ENCODE measurements at places on chromosomes 16 and 17.

- no peak for DNase-seq
Observed at GRCh38 chr16:18958621-18959029, 25.1 kb upstream of the TMC7 start.

DNA sequence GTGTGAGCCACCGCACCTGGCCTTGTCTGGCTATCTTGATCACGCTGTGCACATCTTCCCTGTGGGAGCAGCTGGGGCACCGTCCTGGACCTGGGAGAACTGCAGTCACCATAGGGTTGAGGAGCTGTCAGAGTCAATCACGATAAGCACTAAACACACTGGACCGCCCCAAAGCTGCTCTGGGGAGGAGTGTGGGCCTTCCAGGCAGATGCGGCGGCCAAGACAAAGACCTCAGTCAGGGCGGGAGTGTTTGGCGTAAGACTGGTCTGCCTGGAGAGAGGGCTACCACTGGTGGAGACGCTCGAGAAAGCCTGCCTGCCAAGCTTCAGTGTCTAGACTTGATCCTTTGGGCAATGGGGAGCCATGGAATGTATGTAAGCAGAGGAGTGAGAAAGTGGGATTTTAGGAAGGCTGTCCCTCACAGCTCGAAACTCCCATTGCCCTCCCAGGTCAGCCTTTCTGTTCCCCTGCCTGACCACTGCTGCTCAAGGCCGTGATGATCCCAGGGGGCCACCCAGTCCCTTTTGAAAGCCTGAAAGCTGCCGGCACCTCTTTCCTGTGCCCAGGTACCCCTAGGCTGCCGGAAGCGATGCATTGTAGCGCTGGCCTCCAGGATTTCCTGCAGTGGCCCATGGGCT lies 29.3 kb upstream of the CIBAR2 start:
- no peak for DNase-seq

DNA sequence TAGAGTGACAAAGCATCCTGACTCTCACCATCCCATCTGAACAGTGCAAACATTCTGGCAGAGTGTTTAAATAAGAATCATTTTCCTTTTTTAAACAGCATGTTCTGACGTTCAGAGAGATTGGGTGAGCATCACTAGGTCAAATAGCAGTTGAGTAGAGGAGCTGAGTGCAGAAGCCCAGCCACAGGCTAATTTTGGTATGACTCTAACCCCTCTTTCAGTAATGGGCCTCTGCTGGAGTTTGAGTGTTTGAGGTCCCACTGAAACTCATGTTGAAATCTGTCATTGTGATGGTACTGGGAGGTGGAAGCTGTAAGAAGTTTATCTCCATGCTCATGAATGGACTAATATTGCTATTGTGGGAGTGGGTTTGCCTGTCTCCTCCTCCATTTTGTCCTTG lies 194.4 kb downstream of the SALL1 start:
- DNase-seq: no peak

DNA sequence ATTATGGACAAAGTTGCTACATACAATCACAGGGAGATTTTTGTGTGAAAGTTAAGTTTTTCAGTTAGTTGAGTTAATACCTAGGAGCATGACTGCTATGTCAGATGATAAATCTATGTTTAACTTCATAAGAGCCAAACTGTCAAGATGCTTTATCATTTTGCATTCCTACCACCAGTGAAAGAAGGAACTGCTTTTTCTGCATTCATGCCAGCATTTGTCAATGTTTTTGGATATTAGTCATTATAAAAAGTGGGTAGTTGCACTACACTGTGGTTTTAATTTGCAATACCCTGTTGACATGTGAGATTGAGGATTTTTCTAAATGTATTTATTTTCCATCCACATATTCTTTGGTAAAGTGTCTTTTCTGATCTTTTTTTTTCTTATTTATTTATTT lies 434.0 kb upstream of the MON1B start:
- DNase-seq: no peak

DNA sequence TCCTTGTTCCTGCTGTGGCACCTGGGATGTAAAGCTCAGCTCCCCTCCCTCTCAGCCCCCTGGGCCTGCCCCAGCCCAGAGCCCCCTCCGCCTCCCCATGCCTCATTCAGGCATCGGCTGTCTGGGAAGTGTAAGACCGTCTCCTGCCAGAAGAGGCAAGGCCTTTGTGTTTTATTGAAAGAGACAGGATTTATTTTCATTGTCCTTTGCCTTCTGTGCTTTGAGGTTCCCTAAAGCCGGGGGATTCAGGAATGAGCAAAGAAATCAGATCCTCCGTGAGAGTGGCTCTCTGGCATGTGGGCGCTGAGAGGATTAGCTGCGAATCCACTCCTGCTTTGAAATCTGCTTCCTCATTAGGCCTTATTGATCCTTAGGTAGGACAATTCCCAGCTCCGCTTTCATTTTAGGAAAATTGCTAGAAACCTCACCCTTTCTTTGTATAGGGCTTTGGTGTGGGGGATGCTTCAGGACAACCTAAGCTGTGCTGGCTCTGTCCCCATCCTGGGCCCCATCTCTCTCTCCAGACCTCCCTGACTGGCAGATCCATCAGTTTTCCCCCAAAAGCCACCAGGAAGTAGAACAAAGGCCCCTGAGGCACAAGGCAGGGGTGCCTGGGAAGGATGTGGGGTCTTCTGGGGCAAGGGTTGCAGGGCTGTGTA lies 211.5 kb upstream of the TNRC6C start:
- DNase-seq: no peak

DNA sequence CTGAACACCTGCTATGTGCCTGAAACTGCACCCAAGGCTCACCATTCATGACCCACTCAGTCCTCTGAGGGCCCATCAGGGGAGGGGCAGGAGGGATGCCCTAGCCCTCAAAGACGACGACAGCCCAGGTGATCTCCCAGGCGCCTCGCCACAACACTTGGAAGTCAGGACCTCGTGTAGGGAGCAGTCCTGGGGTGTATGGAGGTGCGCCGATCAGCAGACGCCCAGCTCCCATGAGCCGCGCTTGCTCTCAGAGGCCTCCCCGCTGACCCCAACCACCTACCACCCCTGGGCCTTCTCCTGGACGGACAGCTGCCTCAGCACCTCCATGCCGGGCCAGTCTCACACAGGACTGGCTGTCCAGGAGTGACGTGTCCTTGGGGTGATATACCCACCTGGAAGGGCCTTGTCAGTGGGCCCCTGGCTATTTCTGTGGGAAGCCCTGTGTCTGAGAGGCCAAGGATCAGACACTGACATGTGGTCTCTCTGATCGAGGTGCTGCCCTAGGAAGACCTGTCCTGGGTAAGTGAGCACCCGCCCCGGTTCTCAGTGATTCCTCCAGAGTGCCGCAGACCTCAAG lies 26.7 kb downstream of the KDM8 start:
- DNase-seq: no peak

- DNase-seq: no peak
Observed at GRCh38 chr17:76270127-76270592, 5.0 kb downstream of the UBALD2 start.

- no peak for DNase-seq
Observed at GRCh38 chr16:68823401-68824135, 19.8 kb upstream of the TANGO6 start.

GRCh38 chr16:72049110-72049509 lies 5.2 kb upstream of the HP start:
- no peak for DNase-seq

DNA sequence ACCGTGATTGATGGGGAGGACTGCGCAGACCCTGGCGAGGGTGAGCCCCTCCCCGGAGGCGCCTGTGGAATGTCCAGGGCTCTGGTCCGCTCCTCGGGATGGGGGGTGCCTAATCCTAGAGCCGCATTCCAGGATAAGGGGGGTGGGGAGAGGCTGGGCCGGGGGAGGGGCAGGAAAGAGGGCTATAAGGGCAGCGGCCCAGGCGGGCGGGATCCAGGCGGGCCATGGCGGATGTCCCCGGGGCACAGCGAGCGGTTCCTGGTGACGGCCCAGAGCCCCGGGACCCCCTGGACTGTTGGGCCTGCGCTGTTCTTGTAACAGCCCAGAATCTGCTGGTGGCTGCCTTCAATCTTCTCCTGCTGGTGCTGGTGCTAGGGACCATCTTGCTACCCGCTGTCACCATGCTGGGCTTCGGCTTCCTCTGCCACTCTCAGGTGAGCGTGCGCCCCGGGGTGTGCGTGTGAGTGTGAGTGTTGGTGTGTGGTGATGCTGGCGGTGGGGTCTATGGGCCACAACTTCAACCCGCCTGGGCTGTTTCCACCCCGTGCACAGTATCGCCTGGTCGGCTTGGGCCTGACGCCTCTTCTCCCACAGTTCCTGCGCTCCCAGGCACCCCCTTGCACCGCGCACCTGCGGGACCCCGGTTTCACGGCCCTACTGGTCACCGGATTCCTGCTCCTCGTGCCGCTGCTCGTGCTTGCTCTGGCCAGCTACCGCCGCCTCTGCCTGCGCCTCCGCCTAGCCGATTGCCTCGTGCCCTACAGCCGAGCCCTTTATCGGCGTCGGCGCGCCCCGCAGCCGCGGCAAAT lies at the start of gene TMEM88:
Gene TMEM88, plus strand, starts transcription at position 216 of the 809 bp plus-strand sequence. Its CDS starts 9 bp downstream, at position 225.
- DNase-seq: no peak

- no peak for DNase-seq
Observed at GRCh38 chr16:89293276-89294143, 76.0 kb downstream of the ZNF778 start.

DNA sequence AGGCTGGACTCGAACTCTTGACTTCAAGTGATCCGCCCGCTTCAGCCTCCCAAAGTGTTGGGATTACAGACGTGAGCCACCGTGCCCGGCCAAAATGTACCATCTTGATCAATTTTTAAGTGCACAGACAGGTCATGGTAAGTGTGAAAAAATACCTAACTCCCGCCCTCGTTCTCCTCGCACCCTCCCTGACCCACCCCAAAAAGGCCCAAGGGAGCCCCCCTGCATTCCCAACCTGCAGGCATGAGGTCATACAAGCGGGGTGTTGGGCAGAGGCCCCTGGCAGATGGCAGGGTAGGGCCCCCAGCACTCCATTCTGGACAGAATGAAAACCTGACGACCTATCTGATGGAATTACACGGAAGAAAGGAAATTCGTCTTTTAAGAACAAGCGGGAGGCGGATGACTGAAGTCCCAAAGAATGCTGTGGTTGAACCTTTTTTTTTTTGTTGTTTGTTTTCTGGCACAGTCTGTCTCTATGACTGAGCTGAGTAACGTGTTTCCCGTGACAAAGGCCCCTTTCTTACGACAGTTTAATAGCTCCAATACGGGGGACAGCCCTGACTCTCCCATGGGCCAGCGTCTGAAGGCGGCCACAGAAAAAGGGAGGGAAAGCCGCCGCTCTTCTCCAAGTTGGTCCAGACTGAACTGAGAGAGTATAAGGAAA lies 376.4 kb downstream of the SLC39A11 start:
- no peak for DNase-seq

DNA sequence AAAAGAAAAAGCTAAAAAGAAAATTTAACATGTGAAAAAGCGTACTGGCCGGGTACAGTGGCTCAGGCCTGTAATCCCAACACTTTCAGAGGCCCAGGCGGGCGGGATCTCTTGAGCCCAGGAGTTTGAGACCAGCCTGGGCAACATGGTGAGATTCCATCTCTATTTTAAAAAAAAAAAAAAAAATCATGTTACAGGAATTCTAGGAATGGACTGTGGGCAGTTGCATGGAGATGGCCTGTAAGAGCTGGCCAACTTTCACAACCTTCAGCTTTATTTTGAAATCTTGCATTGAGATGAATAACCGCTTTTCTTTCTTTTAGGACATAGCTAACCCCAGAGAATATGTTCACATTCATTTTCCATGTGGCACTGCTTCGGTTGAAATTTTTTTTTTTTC lies 8.2 kb upstream of the CIAO3 start:
- no peak for DNase-seq

- no peak for DNase-seq
Observed at GRCh38 chr16:72917051-72917450, 130.9 kb downstream of the ZFHX3 start.

- DNase-seq: no peak
Observed at GRCh38 chr16:9238346-9238745, 146.9 kb downstream of the HAPSTR1 start.

- no peak for DNase-seq
Observed at GRCh38 chr16:59545721-59546120, 811.6 kb upstream of the GOT2 start.

- DNase-seq: no peak
Observed at GRCh38 chr17:29112771-29113295, 67.4 kb downstream of the MYO18A start.

DNA sequence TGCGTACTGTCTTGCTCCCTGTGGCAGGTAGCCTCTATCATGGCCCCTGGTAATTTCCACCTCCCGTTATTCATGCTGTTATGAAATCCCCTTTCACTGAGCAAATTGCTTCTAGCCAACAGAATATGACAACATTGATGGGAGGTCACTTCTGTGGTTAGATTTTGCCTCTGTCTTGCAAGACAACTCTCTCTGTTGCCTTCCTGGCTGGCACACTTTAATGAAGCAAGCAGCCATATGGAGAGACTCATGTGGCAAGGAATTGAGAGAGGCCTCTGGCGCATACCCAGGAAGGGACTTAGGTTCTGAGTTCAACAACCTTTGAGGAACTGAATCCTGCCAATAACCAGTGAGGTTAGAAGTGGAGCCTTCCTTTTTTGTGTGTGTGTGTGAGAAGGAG lies 51.8 kb upstream of the GPRC5B start:
- no peak for DNase-seq
